ENCODE measurements at places on chromosomes 6 and 20.

- no peak for DNase-seq
Observed at GRCh38 chr6:97427648-97428047, 144.6 kb upstream of the MMS22L start.

DNA sequence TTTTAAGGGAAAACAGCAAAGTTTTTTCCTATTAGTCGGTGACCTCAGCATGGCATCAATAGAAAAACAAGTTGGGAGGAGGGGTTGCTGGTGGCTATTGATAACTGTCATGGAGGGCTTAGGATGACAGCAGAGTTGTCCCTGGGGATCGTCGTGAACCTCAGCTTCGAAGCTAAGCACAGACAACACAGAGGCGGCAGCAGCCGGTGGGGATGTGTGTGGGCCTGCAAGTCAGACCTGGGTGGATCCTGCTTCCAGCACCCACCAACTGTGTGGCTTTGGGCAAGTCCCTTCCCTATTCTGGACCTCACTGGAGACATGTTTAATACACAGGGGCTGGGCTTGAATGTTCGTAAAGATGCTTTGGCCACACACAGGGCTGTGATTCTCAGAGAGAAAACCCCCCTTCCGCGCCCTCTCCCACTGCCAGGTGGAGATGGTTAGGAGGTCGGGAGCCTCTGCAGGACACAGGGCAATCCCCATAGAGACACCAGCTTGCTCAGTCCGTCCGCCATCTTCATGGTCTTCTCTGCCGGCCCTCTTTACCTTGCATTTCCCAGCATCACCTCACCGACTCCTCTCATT, 83.1 kb upstream of the TOX2 start:
- no peak for DNase-seq

GRCh38 chr6:161168281-161168891, 105.5 kb downstream of the AGPAT4 start:
- DNase-seq = no peak

DNA sequence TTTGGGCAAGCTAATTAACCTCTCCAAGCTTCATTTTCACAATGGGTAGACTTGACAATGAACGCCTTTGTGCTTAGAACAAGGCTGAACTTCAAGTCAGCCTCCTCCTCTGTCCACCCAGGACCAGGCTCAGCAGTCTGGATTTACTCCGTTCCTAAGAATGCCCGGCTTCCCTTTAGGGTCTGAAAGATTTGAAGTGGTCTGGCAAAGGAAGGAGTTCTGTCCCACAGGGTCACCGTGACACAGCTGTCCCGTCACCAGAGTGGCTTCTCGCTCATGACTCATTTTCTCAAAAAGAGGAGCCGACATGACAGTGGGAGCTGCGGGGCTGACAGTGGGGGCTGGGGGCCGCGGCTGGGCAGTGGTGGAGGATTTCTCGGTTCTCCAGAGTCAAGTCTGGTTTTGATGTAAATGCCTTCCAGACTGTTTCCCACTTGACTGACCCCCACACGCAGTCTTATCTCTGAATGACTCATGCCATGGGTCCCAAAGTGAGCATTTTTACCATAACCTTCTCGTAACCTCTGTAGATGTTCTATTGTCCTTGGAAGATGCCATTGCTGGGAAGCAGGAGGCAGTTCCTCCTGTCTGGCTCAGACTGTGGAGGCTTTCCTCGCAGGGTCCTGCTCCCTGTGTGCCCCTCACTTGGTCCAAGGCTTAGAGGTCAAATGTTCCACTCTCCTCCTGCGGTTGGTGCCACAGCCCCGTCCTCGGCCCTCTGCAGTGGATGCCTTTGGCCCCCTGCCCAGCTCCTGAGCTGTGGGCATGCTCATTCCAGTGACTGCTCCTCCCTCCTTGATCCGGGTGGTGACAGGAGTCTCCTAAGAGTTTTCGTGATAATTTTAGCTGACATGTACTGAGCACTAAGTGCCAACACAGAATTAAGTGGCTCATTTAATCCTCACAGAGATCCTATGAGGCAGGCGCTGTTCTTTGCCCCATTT, 253.1 kb downstream of the FNDC1 start:
- no peak for DNase-seq

- DNase-seq = no peak
Observed at GRCh38 chr6:37013516-37014491, 8.3 kb downstream of the FGD2 start.
